ENCODE measurements at places on chromosomes 11 and 22. TPM values are rescaled to one million over a fixed set of nuclear protein-coding genes. Genes with fewer than 3 reads are reported as not detected.

Gene TECTA
- 0.40 TPM for total RNA-seq

Gene PIWIL4
- total RNA-seq = 0.79 TPM

Gene EIF1AD
- total RNA-seq = 33.5 TPM

Gene SLC5A4
- 0.93 TPM for total RNA-seq

Gene SELENOM
- total RNA-seq = 38.0 TPM

Gene VWCE
- total RNA-seq = 6.4 TPM

Gene SLC36A4
- total RNA-seq = 14.4 TPM

Gene KCNK4
- 0.07 TPM for total RNA-seq

Gene CCDC116
- total RNA-seq = 0.13 TPM

Gene PNPLA5
- not detected for total RNA-seq

Gene P2RX6
- total RNA-seq = 0.22 TPM

Gene MS4A6E
- not detected for total RNA-seq

Gene MS4A7
- not detected for total RNA-seq

Gene IGSF9B
- total RNA-seq = under 0.01 TPM

Gene AHNAK
- 990 TPM for total RNA-seq

Gene TSPO
- 254 TPM for total RNA-seq

Gene CASP12
- 1.5 TPM for total RNA-seq

Gene BATF2
- 2.0 TPM for total RNA-seq

Gene TRIM49
- not detected for total RNA-seq

Gene P2RY2
- 4.8 TPM for total RNA-seq

Gene MYRF
- total RNA-seq = 1.4 TPM

Gene APOC3
- not detected for total RNA-seq

Gene MMP7
- total RNA-seq = 0.57 TPM

Gene ZNF195
- 32.5 TPM for total RNA-seq

Gene C11orf91
- 0.27 TPM for total RNA-seq

Gene OSBP2
- 10.8 TPM for total RNA-seq

Gene CCDC88B
- total RNA-seq = 1.1 TPM

Gene FAM83F
- not detected for total RNA-seq

Gene HPX
- total RNA-seq = 0.53 TPM

Gene HBB
- total RNA-seq = not detected

Gene EEF1G
- total RNA-seq = 1,113 TPM

Gene B4GALNT4
- 0.86 TPM for total RNA-seq

Gene GPR83
- not detected for total RNA-seq

Gene IGF2
- 1.2 TPM for total RNA-seq

Measured in thoracic aorta endothelial cell (primary cell).